ENCODE measurements at places on chromosomes 1 and 21.

DNA sequence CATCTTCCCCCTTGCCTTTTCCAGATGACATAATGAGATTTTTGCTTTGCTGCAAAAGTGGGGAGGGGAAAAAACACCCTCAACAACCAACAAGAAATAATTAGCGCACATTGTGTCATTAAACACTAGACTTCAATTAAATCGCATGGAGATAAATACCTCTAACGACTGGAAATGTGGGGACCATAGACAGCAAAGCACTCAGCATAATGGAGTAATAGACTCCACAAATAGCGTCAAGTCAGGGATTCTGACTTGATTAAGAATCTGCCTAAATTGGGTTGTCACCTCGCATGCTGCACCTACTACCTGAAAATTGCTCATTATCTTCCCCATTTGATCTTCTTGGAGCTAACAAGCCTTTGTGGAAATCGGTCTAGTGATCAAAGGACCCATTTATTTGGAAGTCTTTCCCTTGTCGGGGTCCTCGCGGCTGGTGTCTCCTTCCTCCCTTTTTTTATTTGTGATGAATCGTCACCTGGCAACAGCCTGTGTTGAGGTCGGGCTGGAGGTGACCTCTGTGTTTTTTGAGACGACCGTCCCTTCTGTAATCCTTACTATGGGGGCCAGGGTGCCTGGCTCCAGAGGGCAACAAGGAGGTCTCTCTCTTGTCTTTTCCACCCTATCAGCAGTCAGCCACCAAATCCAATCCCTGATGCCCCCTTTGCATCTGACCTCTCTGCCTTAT is 75.3 kb upstream of the IGSF21 start:
- DNase-seq, result no peak

DNA sequence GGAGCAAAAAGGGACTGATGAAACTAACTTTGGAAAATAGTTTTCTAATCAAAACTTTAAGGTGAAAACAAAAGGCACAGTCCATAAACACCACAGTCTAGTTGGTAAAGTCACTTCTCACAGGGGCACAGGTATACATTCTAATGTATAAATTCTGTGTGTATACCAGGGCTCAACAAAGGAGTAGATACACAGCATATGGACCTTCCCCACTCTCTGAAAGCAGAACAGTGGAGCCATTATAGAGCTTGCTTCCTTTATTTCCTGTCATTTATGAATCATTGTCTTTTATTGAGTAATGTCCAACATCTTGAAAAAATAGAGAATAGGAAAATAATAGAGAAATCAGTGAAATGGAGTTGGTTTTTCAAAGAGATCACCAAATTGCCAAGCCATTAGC is 746.5 kb upstream of the CHRM3 start:
- DNase-seq, result no peak

DNA sequence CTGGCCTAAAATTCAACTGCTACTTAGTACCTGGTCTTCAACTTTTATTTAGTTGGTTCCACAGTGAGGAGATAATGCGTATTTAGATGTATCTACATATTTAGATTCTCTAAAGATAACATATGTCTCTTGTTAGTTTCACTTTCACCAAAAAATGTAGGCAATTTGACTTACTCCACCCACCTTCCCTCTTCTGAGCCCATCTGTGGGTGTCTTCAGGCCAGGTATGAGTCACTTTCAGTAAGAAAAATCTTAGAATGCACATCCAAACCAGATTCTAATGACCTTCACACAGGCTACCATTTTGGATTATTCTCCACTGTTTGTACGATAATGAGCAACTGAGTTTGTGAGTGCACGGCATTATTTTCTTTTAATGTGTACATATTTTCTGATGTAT is 501.7 kb downstream of the NEGR1 start:
- no peak for DNase-seq

GRCh38 chr21:37032877-37033471 is 26.5 kb downstream of the RIPPLY3 start:
- no peak for DNase-seq

DNA sequence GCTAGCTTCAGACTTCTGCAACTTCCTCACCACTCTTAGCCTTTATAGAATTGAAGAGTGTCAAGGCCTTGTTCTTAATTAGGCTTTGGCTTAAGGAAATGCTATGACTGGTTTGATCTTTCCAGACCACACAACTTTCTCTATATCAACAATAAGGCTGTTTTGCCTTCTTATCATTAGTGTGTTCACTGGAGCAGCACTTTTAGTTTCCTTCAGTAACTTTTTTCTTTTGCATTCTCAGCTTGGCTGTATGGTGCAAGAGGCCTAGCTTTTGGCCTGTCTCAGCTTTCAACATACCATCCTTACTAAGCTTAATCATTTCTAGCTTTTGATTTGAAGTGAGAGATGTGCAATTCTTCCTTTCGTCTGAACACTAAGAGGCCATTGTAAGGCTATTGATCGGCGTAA is 8.6 kb downstream of the PRKACB start:
- no peak for DNase-seq

DNA sequence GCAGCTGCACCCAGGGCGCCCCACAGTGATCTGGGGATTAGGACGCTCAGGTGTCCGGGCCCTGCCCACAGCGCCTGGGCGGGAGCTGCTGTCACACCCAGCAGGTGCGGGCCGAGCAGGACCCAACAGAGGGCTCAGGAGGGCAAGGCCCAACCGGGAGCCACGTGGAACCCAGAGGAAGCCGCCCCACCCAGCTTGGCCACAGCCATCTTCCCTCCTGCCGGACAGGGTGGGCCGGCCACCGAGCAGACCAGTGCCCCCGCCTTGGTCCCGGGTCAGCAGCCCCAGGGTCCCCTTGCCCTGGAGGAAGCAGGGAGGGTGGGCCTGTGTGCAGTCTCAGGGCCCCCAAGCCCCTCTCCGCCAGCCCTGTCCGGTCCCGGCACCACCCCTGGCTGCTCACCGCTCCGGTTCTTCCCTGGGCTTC is 6.3 kb upstream of the TTLL10 start:
- DNase-seq, result no peak

DNA sequence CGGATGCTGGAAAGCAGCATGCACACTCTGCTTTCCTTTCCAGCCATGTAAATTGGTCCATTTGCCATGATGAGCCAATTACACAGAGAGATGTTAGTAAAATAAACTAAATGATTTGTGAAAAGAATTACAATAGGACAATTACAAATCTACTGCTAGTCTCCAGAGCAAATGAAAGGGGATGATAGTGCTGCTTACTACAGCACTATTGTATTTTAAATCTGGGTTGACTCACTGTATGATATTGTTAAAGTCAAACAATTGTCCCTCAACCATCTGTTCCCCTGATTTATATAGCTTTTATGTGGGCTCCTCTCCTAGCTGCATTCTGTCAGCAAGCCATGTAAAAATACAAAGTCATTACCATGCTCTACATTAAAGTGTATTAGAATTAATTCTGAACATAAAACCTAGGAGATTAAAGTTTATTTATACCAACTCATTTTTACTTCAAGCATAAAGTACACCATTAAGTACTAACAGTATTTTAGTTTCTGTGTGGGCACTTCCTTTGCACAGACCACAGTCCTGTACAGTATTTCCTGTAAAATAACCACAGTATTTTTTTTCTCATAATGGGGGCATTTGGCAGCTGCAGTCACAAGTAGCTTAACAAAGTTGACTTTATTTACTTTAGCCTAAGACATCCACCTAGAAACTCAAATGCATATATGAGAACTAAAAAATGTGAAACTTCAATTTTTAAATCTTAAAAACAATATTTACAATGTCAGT is 135.8 kb downstream of the VAV3 start:
- peak; percentile 12 for DNase-seq

GRCh38 chr1:185015631-185016030 is 29.7 kb upstream of the RNF2 start:
- DNase-seq, result no peak

Measured in CD4-positive, alpha-beta T cell treated with Interleukin-1 beta for 1 hour (primary cell).